ENCODE measurements at places on chromosomes 7 and 10.

GRCh38 chr10:34580643-34581042, 234.5 kb downstream of the PARD3 start:
- DNase-seq, result peak; percentile 59

- no peak for DNase-seq
Observed at GRCh38 chr7:105765846-105766245, 110.6 kb downstream of the ATXN7L1 start.

DNA sequence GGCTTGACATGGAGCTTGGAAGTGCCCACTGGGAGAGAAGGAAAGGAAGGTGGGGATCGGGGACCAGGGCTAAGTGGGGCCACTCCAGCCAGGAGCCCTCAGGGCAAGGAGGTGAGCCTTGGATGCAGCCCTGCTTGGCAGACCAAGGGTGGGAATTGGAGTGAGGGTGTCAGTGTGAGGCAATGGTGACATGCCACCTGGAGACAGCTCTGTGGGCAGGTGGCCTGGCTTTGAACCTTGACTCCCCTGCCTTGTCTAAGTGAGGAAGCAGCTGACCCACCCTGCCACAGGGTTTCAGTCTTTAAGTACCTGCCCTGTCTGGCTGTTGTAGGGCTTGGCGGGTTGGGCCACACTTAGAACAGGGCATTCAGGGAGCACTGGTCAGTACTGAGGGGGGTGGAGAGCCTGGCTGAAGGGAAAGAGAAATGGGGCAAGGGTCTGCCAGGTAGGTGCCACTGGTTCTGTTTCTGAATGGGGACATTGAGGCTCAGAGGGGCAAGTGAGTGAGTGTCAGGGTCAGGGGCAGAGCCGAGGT, 4.8 kb downstream of the RAMP3 start:
- no peak for DNase-seq

- DNase-seq, result no peak
Observed at GRCh38 chr10:45308707-45309106, 6.7 kb downstream of the OR13A1 start.

DNA sequence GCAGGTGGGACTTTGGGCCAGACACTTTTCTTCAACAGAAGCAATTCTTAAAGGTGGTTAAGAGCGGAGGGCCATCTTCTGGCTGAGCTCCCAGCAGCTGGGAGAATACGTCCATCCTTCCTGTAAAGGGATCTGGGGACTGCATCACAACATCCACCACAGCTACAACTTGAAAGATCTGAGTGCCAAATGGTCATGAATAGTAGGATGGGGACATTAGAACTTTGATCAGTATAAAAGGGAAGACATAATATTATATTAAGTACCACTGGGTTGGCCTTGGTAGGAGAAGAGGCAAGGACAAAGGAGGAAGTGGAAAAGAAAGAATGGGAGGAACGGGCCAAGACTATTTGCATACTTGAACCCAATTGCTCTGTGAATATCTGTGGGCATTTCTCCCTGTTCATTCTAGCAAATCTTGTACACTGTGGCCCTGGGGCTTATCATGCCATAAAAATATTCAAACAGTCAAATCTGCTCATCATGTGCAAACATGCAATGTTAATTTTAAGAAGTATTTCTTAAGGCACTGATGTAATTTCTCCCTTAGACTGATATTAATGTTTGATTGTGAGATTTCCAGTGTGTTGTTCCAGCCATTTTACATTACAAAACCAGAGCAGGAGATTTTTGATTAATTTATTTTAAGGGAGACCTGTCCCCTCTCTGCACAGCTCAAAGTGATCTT, 65.5 kb upstream of the CREB5 start:
- DNase-seq, result no peak

DNA sequence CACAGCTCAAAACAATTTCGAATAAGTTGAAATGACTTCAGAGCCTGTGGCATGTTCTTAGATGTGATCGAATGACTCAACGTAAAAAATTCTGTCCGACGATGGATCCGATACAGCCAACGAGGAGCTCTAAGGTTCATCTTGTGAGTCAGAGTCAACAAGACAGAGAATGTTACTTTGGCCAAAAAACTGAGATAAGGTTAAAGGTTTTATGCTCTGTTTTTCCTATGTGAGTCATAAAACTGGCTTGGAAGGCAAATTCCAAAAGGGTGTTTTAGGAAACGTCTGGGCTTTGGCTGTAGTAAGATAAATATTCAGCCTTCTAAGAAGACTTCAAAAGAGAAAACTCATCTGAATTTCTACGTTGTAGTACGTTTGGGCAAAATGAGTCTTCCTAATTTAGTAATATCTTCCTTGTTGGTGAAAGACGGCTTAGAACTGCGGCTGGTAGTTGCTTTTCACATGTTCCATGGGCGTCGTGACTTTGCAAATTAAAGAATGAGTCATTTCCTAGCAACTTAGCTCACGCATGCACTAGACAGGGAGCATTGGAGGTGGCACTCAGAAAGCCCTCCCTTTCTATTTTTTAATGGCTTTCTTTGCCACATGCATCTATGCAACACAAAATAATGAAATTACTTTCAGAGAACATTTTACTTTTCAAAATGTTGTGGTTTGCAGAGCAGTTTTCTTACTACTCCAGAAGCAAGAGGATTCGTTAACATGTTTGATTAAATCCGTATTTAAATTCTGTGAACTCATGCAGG, 28.2 kb downstream of the PFKP start:
- DNase-seq, result peak; percentile 87

DNA sequence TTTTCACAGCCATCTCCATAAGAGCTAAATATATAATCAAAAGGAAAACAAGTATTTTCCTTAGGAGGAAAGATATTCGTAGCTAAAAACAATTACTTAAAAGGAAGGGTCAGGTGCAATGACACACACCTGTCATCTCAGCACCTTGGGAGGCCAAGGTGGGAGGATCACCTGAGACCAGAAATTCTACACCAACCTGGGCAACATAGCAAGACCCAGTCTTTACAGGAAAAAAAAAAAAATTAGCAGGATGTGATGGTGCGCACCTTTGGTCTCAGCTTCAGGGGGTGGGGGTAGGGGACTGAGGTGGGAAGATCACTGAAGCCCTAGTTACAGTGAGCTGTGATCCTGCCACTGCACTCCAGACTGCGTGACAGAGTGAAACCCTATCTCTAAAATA, 11.9 kb downstream of the TNPO3 start:
- DNase-seq, result no peak

GRCh38 chr10:59857921-59858320, 48.4 kb downstream of the CCDC6 start:
- no peak for DNase-seq

DNA sequence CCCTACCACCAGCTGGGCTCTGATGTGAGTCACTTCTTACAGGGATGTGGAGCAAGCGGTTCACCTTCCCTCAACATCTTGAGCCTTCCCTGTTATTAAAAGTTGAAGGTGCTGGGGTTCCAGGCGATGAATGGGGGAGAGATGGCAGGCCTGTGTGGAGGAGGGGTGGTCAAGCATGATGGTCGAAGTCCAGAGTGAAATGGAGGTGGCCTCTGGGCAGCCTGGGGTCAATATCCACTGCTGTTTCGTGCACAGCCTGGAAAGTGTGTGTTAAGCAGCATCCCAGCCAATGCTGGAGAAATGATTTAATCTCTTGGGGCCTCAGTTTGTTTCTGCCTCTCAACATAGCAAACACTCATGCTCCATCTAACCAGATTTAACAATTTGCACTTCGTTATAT, 33.7 kb upstream of the DMBT1 start:
- no peak for DNase-seq

- DNase-seq, result peak; percentile 34
Observed at GRCh38 chr10:133162178-133162909, 2.3 kb downstream of the KNDC1 start.

GRCh38 chr7:29185613-29186012, 9.0 kb upstream of the CHN2 start:
- DNase-seq, result no peak
